ENCODE measurements at places on chromosomes 4 and X. TPM values are rescaled to one million over a fixed set of nuclear protein-coding genes. Genes with fewer than 3 reads are reported as not detected.

DNA sequence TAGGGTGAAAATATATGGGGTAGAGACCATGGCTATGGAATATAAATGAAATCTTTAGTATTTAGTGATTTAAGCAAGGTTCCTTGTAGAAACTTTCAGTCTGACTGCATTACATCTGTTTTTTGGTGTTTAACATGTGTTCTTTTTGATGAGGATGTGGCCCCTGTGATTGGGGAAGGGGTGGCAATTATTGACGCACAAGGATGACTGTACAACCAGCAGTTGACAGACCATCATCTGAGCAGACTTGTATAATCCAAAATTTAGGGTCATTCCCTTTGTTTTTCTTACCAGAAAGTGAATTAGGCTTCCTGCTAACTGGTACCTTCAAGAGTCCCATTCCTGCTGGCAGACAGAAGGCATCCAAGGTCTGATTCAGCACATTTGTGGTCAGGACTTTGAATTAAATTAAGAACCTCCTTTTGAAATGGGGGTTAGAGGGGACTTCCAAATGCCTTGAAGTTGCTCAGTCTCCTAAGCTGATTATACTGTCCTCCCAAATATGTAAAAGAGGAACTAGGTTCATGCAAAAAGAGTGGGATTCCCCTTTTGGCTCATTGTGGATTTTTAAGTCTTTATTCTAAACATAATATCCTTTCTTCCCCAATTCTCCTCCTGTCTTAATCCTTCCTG, 112.4 kb upstream of the CXCL13 start:
- H3K27ac ChIP-seq = no peak overlapping the region
- no peak overlapping the region for H3K4me3 ChIP-seq
- H3K27me3 ChIP-seq = peaks cover 11% of the 10 kb centered on the region
- DNase-seq = no peak
- H3K4me1 ChIP-seq = no peaks in the 10 kb centered on the region

DNA sequence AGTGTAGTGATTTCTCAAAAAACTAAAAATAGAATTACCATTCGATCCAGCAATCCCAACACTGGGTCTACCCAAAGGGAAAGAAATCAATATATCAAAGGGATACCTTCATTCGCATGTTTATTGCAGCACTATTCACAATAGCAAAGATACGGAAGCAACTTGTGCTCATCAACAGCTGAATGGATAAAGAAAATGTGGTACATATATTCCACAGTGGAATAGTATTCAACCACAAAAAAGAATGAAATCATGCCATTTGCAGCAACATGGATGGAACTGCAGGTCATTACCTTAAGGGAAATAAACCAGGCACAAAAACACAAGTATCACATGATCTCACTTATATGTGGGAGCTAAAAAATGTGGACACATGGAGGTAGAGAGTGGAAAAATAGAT, 42.7 kb upstream of the NKAP start:
- H3K27me3 ChIP-seq = peaks cover 23% of the 10 kb centered on the region
- no peak overlapping the region for H3K4me3 ChIP-seq
- no peak overlapping the region for H3K27ac ChIP-seq
- DNase-seq = no peak
- H3K36me3 ChIP-seq = no peaks in the 10 kb centered on the region
- H3K4me1 ChIP-seq = peaks cover 9% of the 10 kb centered on the region

- H3K27ac ChIP-seq = no peak overlapping the region
- peaks cover 11% of the 10 kb centered on the region for H3K4me1 ChIP-seq
- H3K36me3 ChIP-seq = no peaks in the 10 kb centered on the region
- no peak for DNase-seq
Observed at GRCh38 chr4:7654550-7655445, 220.1 kb upstream of the PSAPL1 start.

- no peaks in the 10 kb centered on the region for H3K36me3 ChIP-seq
- no peak overlapping the region for H3K4me3 ChIP-seq
- H3K27me3 ChIP-seq = no peaks in the 10 kb centered on the region
- no peak overlapping the region for H3K27ac ChIP-seq
- no peak for DNase-seq
Observed at GRCh38 chr4:15106399-15106798, 104.1 kb downstream of the CPEB2 start.

GRCh38 chrX:129925305-129926092, 19.5 kb downstream of the UTP14A start:
- peak; percentile 76 for DNase-seq
- H3K27ac ChIP-seq = no peak overlapping the region
- H3K4me3 ChIP-seq = no peak overlapping the region
- H3K36me3 ChIP-seq = peaks cover 35% of the 10 kb centered on the region

DNA sequence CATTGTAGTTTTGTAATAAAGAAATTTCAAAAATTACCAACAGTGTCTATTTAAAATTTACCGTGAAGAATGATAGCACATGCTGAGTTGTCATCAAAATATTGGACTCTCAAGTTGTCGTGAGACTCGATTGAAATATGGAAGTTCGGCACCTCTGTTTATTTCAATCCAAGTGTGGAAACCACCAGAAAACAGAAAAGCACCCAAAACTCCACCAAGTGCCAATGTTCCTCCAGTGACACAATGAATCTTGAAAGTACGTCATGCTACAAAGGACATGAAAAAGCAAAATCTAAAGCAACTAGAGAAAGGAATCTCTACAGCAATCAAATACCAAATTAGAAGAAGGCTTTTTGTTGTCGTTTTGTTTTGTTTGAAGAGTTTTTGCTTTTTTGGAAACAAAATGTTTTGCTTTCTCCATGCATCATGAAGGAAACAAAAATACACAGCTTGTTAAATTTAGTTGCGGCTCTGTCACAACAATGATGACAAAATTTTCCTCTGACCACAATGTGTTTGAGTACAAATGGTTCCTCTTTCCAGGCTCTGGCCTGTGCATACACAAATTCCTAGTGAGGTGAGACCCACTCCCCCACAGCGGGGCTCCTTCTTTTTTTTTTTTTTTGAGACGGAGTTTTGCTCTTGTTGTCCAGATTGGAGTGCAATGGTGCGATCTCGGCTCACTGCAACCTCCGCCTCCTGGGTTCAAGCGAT, 9.6 kb upstream of the IL13RA1 start:
- H3K27ac ChIP-seq = no peak overlapping the region
- H3K27me3 ChIP-seq = peaks cover 4% of the 10 kb centered on the region
- no peak for DNase-seq

- H3K27me3 ChIP-seq = peaks cover 4% of the 10 kb centered on the region
- no peak overlapping the region for H3K4me3 ChIP-seq
- H3K27ac ChIP-seq = no peak overlapping the region
- H3K4me1 ChIP-seq = no peaks in the 10 kb centered on the region
- no peak for DNase-seq
- no peaks in the 10 kb centered on the region for H3K36me3 ChIP-seq
Observed at GRCh38 chr4:78299565-78299972, 242.4 kb downstream of the FRAS1 start.

The GYG2 gene
- total RNA-seq = not detected

The MAGEA1 gene
- not detected for total RNA-seq

The RNF150 gene
- total RNA-seq = not detected

Measured in activated CD4-positive, alpha-beta memory T cell treated with anti-CD3 and anti-CD28 coated beads for 36 hours (primary cell).